ENCODE measurements at places on chromosomes 5 and 9. TPM values are rescaled to one million over a fixed set of nuclear protein-coding genes. Genes with fewer than 3 reads are reported as not detected.

DNA sequence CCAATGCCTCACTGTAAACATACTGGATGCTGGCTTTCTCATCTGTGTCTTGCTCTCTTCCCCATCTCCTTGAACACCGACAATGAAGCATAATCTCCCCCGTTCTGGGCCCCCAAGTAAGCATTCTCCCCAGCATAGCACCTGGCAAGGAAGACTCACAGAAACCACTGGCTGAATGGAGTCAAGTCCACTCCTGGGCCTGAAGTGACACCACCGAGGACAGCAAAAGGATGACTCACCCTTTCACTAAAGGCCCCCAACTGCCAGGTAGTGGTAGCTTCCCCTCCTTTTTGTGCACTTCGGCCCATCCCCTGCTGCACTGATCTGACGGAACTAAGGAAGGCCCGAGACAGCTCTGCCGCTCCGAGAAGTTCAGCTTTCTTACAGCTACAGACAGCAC lies 9.4 kb downstream of the VDAC1 start:
- DNase-seq: no peak

DNA sequence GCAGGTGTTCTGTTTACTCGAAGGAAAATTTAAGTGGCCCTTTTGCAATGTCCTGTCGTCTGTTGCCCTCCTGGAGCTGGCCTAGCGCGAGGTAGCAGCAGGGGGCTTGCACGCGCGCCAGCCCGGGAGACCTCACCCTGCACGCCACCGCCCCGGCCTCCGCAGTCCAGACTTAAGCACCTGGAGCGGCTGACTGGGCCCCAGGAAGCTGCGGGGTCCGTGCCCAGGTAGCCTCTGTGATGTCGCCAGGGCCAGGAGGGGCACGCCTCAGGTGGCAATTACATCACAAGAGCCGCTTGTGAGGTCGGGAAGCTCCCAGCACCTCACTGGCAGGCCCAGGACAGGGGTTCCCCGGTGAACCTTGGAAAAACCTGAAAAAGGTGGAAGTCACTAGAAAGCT lies at the start of gene SAXO1:
TSS of gene SAXO1 (minus strand) at position 195 of the 400 bp plus-strand sequence. CDS start 301 bp downstream, outside the sequence.
- no peak for DNase-seq

DNA sequence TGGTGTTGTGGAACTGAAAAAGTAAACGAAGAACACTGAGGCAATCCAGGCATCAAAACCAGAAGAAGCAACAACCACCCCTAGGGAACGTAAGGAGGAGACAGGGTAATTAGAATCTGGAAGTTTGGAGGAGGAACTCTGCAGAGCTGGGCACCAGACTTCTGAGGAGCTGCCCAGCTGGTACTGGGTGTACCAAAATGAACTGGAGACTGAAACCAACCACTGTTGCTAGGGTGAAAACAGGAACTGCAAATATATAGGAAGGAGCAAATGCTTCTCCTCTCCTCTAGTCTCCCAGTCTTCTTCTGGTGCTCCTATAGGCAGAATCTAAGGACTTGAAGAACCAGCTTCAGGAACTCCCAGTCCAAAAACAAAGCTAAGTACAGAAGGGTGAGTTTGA lies 189.8 kb downstream of the ELAVL2 start:
- DNase-seq: no peak

DNA sequence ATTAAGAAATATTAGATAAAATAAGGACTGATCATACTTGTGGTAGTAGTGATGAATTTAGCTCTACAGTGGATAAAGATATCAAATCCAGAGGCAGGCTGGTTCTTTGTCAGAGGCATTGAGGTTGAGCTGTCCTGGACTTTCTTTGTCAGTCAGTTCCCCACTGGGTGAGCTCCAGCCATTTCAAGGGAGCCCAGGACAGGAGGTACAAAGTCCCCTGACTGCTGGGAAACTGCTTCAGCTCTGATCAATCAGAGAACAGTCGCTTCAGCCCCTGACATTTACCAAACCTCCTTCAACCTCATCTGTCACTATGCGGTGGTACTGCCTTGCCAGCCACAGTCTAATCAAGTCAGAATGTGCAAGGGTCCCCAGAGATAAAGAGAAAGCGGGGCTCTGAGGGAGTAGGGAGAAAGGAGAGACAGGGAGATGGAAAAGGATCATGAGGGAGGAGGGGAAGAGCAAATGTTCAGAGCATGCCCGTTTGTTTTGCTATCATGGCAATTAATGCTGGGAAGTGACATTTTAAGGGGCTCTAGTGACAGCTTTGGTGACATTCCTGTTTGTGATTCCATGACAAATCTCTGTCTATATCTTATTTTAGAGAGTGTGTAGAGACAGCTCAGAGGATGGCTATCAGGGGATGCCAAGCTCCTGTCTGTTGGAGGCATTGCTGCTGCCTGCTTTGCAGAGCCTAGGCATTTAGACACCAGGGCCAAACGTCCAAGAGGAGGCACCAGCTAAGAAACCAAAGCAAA lies 223.2 kb downstream of the ASTN2 start:
- DNase-seq: no peak

GRCh38 chr9:81445331-81445921 lies 243.9 kb downstream of the TLE1 start:
- DNase-seq: no peak

GRCh38 chr9:104836235-104836634 lies 72.3 kb downstream of the NIPSNAP3B start:
- no peak for DNase-seq

GRCh38 chr9:128285033-128285784 lies 9.1 kb downstream of the SWI5 start:
- no peak for DNase-seq

DNA sequence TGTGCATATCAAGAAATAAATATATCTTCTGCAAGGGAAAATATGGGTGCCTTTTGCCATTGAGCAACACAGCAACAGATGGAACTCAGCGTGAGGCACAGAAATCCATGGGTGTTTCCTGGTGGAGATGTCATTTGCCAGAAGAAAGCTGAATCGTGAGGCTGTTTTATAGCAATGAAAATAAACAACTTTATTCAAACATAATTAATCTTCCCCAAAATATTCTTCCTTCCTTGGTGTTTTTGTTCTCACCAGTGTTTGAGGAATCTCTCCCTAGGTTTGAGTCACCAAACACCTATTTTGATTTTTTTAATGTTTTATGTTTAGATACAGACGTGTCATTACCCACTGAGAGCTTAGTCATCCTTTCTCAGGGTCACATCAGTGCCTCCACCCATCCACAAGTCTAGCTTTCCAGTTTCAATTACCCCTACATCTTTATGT lies 65.8 kb upstream of the PAPPA start:
- no peak for DNase-seq

DNA sequence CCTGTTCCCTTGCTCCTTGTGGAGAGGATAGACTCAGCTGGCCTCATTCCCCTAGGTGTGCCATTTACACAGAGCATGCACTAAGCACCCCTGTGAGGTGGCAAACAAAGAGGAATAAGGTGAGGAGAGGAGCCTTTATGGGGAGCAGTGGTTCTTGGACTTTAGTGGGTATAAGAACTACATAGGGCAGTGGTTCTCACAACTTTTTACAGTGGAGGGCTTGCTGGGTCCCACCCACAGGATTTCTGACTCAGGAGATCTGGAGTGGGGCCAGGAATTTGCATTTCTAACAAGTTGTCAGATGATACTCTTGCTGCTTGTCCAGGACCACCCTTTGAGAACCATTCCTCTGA lies 42.0 kb downstream of the CSF1R start:
- DNase-seq: no peak

DNA sequence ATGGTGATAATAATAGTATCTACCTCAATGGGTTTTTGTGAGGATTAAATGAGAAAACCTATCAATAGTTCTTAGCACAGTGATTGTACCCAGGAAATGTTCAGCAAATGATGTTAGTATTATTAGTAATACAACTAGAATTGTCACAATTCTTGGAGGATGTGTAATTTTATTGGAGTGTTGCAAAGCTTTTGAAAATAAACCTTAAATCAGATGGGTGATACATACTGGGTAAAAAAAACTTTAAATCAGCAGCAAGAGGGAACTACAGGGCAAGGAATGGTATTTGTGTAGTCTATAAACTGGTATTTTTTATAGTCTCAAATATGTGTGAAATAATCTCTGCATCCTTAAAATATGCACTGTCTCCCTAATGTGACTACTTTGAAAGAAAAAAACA lies 371.6 kb downstream of the PIK3R1 start:
- DNase-seq: no peak

DNA sequence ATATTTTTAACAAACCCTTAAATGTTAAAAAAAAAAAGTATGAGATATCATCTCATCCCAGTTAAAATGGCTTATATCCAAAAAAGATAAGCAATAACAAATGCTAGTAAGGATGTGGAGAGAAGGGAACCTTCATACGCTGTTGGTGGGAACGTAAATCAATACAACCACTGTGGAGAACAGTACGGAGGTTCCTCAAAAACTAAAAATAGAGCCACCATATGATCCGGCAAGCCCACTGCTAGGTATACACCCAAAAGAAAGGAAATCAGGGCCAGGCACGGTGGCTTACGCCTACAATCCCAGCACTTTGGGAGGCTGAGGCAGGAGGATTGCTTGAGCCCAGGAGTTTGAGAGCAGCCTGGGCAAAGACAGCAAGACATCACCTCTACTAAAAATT lies 3.0 kb downstream of the MTMR12 start:
- DNase-seq: no peak

- peak; percentile 51 for DNase-seq
Measured at GRCh38 chr5:68396722-68397121, 181.2 kb downstream of the PIK3R1 start.

DNA sequence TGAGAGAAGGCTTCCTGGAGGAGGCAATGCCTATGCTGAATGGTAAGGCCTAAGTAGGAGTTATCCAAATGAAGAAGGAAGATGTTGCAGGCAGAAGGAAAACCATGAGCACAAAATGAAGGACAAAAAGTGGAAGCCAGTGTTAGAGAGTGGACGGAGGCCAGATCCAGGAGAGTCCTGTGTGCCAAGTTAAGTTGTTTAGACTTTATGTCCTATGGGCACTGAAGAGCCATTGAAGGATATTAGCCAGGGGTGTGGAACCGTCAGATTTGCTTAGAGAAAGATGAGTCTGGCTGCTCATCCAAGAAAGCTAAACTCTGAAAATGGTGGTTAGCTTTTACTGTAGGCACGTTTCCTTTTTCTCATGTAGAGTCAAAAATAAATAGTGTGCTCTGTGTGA lies 254.7 kb downstream of the ADAMTSL1 start:
- no peak for DNase-seq

- no peak for DNase-seq
Measured at GRCh38 chr9:114746591-114747346, 59.1 kb downstream of the TNFSF15 start.

DNA sequence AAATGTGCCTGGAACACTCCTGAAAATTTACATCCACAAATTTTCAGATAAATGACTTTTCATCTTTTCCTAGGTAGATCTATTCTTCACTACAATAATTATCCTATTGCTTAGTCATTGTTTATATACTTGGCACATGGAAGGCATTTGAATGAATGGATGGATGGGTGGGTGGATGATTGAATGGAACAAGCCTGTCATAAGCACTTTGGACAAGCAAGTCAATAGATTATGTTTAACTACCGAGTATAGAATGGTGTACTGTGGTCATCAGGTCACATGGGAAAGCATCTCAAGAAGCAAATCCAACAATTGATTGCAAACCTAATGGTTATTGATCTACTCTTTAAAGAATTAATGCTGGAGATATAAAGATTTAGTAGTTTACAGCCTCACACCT lies 114.4 kb upstream of the DMRTA1 start:
- DNase-seq: no peak

- DNase-seq: no peak
Measured at GRCh38 chr9:133607381-133607780, 1.8 kb downstream of the FAM163B start.

DNA sequence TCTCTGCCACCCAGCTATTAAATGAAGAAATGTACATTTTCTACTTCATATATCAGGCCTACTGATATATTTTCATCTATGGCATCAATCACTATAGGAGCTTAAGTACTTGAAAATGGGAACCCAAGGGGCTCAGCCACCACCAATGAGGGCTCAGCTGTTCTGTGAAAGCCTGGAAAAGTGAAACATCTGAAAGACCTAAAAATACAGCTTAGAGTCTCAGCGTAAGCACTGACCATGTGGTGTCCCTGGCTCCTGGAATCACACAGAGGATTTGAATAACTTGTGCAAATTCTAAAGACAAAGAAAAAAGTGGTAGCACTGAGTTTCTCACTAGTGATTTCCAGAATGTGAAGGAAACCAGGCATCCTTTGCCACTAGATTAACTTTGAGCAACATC lies 64.5 kb downstream of the PTPRD start:
- no peak for DNase-seq

GRCh38 chr9:37300620-37301019 lies 121.9 kb upstream of the GRHPR start:
- no peak for DNase-seq

DNA sequence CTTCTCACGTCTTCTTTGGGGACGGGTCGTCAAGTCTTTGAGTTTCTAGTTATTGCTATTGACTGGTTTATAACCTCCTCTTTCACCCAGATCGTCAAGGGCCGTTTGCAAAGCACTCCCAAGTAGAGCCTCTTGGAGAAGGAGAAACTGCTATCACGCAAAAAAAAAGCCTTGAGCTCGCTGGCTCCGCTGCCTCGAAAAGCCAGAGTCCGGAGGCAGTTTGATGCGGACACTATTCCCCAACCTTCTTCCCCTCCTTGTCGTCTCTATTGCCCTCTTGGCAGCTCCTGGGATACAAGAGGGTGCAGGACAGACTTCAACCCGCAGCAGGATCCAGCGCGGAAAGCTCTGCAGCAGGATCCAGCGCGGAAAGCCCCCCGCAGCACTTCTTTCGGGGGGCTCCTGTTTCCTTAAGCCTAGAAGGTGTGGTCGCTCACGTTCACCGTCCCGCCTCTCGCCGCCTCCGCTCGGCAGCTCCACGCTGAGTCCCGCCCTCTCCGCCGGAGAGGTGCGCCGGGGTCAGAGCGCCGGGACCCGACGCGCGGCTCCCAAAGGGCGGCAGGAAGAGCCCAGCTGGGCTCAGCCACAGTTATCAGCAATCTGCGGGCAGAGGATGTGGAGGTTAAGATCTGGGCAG lies at the start of gene PCDHAC1:
TSS of gene PCDHAC1 (plus strand) at position 494 of the 637 bp plus-strand sequence. CDS start 594 bp downstream, outside the sequence.
- no peak for DNase-seq

GRCh38 chr5:136053336-136054141 lies 24.8 kb downstream of the TGFBI start:
- peak; percentile 66 for DNase-seq

- DNase-seq: no peak
Measured at GRCh38 chr9:93965830-93966577, 10.8 kb upstream of the BARX1 start.

GRCh38 chr5:130324953-130325671 lies 420.8 kb downstream of the CHSY3 start:
- DNase-seq: no peak

- no peak for DNase-seq
Measured at GRCh38 chr5:76406673-76407072, 3.6 kb downstream of the IQGAP2 start.

DNA sequence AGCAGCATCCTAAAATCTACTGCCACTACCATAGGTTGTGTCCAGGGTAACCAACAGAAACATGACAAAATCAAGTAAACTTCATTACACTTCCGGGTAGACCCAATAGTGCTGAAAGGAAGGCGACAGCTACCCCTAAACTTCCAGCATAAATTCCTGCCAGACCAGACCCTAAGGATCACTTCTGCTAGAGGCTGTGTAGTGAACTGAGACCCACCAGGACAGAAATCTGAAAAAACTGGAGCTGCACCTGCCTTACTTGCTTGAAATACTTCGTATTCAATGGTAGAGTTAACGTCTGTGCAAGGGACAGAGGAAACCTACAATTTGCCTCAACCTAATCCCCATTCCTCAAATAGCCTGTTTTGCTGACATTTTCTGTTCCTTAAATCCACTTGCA lies 1.0 kb upstream of the SECISBP2 start:
- DNase-seq: no peak

SLC6A3 gene
- 0.57 TPM for total RNA-seq

ZBTB26 gene
- 10.7 TPM for total RNA-seq

NEUROG1 gene
- total RNA-seq: not detected

CATSPER3 gene
- 0.99 TPM for total RNA-seq

PCDHB9 gene
- total RNA-seq: 1.9 TPM

ZDHHC12 gene
- 26.3 TPM for total RNA-seq

Data from ureter (tissue), 1 donor.